ENCODE measurements at places on chromosomes 12 and 14.

GRCh38 chr14:99548871-99549515 is 55.0 kb downstream of the CCDC85C start:
- peak; percentile 2 for DNase-seq

DNA sequence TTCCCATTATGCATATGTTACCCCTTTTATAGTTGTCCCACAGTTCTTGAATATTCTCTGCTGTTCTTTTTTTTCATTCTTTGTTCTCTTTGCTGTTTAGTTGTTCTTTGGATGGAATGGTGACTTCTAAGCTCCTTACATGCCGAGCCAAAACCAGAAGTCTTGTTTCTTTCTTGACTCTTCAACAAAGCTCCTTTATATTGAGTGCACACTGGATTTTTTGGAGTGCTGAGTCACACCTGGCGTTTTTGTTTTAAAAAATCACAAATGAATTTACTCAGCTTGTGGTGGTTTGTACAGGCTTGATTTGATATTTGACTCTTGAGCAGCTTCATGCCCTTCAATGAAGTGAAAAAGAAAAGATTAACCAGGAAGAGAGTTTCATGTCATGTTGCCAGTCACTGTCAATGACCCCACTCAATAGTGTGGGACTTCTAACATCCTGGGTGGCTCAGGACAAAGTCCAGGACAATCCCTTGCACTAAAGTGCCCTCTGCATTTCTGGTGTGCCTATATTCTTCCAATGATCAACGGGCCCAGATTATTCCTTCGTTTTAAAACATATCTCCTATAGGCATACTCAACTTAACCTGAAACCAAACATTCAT is 112.4 kb upstream of the SLC38A4 start:
- no peak for DNase-seq

DNA sequence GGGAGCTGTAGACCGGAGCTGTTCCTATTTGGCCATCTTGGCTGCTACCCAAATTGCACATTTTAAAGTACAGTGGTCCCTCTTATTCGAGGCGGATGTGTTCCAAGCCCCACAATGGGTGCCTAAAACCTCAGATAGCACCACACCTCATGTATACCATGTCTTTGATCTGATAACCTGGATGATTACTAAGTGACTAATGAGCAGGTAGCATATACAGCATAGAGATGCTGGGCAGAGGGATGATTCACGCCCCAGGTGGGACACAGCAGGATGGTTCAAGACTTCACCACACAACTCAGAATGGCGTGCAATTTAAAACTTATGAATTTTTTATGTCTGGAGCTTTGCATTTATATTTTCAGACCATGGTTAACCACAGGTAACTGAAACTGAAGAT is 255.0 kb downstream of the AKAP6 start:
- no peak for DNase-seq

GRCh38 chr12:39010406-39010805 is 105.0 kb upstream of the CPNE8 start:
- no peak for DNase-seq

- peak; percentile 86 for DNase-seq
Observed at GRCh38 chr12:100573292-100574186, at the start of gene GAS2L3. GAS2L3 (plus strand) TSS chr12:100573684; CDS start chr12:100594905, 21,221 bp downstream.

DNA sequence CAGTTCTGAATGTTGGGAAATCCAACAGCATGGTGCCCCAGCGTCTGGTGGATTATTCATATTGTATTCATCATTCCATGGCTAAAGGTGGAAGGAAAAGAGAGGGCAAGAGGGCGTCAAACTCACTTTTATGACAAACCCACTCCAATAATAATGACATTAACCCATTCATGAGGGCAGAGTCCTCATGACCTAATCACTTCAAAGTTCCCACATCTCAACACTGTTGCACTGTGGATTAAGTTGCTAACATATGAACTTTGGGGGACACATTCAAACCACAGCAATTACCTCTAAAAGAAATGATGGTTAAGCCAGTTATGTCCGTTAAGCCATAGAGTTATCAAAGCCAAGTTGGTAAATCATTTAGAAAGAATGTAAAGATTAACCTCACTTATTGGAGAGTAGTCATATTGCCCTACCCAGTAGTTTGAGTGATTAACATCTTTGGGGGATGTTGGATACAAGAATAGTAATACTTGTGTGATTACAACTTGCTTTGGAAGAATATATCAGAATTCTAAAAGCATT is 212.4 kb upstream of the FLRT2 start:
- DNase-seq, result no peak

DNA sequence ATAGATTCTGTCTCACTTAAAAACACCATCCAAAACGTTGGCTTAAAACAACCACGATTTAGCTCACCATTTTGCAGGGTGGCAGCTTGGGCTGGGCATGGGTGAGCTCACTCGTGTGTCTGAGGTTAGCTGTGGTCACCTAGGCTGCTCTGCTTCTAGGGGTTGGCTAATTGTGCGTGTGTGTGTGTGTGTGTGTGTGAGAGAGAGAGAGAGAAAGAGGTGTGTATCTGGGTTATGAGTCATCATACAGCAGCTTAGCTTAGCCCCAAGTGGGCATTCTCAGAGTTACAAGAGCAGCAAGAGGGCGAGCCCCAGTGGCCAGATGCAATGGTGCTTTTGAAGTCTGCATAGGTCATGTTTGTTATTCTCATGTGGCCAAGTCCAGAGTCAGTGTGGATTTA is 6.0 kb downstream of the FBXW8 start:
- DNase-seq, result no peak

DNA sequence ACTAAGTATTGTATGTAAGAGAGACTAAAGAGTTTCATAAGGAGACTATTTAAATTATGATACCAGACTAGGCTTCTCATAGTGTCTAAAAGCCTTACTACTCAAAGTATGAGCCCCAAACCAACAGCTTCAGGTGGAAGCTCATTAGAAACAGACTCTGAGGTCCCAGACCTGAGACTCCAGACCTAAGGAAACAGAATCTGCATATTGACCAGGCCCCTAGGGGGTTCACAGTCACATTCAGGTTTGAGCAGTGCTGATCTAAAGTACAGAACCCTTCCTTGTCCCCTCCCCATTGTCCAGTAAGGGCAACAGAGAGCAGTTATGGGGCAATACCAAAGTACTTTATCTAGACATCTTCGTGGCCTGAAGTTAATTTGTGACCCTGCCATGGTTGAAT is 87.7 kb downstream of the SSPN start:
- no peak for DNase-seq

- no peak for DNase-seq
Observed at GRCh38 chr12:101920906-101921305, 43.5 kb downstream of the DRAM1 start.

DNA sequence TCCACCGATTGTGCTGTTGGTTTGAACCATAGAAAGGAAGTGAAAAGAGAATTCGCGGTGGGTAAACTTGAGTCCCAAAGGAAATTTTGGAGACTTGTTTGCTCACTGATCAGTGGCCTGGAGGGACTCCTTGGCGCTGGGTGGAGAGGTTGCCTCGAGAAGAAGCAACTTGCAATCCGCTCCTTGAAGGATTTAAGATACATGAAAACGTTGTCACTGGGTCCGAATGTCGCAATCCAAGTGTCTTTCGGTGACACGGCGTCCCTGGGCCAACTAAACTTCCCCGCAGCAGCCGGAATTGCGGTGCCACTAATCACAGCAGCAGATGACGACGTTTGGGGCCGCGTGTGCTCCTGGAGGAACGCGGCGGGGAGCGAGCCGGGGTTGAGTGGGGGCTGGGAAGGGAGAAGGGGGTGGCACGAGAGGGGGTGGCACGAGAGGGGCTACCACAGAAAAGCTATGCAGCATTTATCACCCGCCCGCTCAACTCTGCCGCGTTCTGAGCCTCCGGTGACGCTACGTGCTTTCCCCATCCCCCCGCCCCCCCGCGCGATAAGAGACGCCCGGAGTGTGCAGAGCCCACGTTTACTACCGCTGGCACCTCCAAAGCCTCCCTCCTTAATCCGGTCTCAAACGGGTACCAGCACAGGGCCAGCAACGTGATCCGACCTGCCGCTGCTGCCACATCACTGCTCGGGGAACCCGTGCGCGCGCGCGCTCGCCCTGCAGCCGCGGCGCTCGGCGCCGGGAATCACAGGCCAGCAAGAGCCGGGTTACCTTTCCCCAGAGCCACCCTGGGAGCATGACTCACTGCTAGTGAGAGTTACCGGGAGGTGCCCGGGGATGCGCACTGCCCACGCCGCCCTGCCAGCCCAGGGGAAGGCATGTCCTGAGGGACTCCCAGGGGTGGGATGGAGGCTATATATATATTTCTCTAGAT is 833 bp upstream of the BHLHE41 start:
- DNase-seq, result peak; percentile 87

GRCh38 chr14:67385120-67385519 is 25.0 kb downstream of the EIF2S1 start:
- DNase-seq, result no peak

- DNase-seq, result no peak
Observed at GRCh38 chr12:52184813-52185212, 7.0 kb downstream of the KRT80 start.

DNA sequence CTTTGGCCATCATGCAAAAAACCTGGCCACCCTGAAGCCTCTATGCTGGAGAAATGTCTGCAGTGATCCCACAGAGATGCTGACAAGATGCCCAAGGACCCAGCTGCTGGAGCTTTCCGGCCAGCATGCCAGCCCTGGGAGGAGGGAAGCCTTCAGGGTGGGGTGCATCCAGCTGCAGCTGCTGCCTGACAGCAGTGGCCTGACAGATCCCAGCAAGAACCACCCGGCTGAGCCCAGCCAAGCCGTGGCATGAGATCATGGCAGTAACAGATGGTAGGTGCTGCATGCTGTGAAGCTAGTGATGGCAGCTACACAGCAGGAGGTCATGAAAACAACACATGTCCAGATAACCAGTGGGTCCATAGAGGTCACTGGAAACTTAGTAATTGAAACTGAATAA is 13.8 kb downstream of the CLBA1 start:
- no peak for DNase-seq

DNA sequence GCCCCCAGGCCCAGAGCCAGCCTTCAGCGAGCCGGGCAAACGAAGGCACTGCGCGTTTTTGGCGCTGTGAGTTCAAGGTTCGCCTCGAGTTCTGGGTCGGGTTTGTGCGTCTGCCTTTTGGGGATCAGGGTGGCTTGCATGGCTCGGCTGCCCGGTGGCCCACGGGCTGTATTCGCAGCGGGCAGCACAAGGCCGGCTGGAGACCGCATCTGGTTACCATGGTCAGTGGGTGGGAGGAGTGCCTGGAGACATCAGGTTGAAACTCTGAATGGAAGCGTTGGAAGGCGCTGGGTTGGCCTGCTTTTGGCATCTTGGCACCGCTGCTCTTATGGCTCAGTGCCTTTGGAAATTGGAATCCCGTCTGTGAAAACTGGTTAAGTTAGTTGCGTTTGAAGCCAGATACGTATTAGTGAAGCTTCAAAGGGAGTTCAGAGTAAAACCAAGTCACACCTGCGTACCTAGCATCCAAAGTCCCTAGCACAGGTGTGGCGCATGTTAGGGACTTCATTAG is 50.9 kb downstream of the SNAPC1 start:
- DNase-seq, result no peak

DNA sequence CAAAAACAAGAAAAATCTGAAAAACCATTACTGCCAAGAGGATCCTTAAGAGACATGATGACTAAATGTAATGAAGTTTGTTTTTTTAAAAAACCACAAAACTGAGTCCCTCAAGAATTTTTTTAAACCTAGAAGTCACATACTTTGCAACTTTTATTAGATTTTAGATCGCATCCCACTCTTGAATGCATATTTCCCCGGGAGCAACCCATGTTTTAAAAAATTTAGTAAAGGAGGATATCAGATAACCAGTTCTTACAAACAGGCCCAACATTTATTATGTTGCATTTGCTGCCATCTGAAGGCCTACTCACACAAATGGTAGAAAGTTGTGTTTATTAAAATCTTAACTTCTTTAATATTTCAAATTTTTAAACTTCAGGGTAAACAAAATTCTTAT is 44.3 kb upstream of the CCT2 start:
- DNase-seq, result no peak

DNA sequence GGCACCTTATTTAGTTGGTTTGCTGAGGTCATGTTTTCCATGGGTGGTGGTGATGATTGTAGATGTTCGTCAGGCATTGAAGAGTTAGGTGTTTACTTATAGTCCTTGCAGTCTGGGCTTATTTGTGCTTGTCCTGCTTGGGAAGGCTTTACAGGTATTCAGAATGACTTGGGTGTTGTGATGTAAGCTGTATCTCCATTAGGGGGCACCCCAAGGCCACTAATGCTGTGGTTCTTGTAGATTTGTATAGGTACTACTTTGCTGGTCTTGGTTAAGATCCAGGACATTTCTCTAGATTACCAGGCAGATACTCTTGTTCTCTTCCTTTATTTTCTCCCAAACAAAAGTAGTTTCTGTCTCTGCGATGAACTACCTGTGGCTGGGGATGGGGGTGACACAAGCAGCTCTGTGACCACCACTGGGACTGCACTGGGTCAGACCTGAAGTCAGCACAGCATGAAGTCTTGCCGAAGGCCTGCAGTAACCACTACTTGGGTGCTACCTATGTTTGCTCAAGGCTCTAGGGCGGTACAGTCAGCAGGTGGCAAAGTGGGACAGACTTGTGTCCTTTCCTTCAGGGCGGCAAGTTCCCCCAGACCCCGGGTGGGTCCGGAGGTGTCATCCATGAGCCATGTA is 35.8 kb upstream of the FBXO33 start:
- no peak for DNase-seq

DNA sequence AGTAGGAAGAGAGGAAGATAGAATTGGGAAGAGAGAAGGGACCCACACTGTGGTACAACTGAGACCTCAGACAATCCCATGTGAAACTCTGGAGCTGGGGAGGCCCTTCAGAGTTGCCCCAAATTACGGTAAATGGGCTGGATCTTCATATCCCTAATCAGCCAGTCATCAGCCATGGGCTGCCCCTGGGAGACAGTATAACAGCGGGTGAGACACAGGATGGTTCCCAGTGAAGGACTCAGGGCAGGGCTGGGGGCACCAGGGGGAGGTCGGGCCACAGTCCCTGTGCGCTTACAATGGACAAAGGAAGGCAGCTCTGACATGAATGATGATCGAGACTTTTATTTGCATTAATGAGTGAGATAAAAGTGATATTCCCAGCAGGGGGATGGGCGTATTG is 74.2 kb upstream of the BDKRB2 start:
- no peak for DNase-seq

DNA sequence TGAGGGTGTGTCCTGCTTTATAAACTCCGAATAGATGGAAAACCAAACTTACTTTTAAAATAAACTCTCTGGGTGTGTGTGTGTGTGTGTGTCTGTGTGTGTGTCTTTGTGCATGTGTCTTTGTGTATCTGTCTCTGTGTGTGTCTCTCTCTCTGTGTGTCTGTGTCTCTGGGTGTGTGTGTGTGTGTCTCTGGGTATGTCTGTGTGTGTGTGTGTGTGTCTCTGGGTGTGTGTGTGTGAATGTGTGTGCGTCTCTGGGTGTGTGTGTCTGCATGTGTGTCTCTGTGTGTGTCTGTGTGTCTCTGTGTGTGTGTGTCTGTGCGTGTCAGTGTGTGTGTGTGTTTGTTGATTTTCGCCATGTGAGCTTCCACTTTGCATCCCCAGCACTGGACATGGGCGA is 9.2 kb downstream of the RAN start:
- no peak for DNase-seq

DNA sequence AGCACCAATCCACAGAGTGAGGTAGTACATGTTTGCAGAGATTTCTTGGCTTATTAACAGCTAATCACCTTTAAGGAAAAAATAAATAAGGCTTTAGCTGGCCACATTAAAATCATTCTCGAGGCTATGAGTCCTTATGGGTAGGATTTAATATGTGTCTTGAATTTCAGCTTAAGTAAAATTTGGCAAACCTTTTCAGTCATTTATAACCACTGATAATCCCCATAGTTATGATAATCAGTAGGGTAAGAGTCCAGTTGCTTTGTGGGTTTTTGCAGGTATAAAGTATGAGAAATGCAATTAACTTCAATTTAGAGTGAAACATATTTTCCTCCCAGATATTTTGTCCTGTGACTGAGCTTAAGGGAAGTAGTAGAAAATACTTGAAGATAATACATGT is 1458.9 kb upstream of the FLRT2 start:
- DNase-seq, result no peak

Measured in midbrain (tissue), 1 donor.